ENCODE measurements at places on chromosomes 16 and 17.

GRCh38 chr16:11575223-11575589 is 11.5 kb downstream of the LITAF start:
- DNase-seq: no peak

DNA sequence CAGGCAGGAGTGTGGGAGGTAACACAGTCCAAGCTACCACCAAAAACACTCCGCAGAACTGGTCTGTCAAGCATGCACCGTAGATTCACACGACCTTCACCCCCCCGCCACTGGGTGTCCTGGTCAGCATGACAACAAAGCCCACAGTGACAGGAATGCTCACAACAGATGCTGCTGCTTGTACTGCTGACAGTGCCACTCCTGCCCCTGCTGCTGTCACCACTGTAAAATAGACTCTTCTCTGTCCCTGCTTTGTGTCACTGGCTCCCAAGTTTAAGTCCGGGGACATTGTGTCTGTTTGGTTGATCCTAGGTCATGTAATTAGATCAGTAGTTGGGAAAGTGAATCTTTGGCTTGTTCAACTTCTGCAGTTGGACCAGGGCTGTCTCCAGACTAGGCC is 7.0 kb upstream of the ODF4 start:
- no peak for DNase-seq

GRCh38 chr16:1020091-1020399 is 38.5 kb downstream of the SOX8 start:
- no peak for DNase-seq

DNA sequence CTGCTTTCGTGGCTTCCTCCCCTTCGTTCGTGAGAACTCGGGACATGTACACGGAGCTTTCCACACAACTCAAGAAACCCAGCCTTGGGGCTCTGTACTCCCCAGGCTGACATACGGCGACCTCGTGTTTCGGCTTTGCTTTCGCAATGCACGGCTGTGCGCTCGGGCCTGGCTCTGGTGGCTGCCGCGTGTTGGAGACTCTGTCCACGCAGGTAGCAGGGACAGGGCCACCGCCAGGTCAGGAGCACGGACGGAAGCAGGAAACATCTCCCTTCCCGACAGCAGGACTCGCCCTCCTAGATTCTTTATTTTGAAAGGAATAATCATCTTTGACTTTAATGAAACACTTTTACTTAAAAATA is 17.3 kb downstream of the UTS2R start:
- no peak for DNase-seq

DNA sequence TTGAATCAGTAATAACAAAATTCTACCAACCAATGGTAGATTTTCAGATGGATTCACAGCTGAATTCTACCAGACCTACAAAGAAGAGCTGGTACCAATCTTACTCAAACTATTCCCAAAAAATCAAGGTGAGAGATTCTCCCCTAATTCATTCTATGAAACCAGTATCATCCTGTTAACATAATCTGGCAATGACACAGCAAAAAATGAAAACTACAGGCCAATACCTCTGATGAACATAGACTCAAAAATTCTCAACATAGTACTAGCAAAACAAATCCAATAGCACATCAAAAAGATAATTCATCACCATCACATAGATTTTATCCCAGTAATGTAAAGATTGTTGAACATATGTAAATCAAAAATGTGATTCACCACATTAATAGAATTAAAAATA is 234.4 kb upstream of the KIF2B start:
- no peak for DNase-seq

DNA sequence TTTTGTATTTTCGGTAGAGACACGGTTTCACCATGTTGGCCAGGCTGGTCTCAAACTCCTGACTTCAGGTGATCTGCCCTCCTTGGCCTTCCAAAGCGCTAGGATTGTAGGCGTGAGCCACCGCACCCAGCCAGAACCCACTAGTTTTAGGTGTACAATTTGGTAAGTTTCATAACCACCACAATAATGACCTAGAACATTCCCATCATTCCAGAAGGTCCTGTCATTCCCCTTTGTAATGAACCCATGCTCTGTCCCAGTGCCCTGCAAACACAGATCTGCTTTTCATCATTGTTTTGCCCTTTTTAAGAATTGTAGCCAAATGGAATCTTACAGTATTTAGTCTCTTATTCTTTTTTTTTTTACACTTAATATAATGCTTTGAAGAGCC is 35.6 kb upstream of the IRF8 start:
- no peak for DNase-seq

- no peak for DNase-seq
Measured at GRCh38 chr16:87057951-87058560, 259.1 kb downstream of the C16orf95 start.

DNA sequence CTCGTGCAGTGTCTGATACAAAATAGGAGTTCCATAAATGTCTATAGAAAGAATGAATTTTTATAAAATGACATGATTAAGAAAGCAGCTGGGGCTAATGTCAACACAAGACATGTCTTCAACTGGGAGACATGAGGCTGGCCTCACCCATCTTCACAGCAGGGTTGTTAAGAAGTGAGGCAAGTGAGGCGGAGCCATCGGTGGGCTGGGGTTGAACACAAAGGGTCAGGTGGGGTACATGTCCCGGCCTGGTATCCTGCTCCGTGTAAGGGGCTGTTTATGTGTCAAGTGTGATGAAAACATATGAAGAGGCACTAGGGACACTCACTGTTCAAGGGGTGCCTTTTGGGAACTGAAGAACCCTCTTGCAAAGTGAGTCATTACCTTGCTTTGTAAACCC is 22.1 kb downstream of the CDK5R1 start:
- DNase-seq: no peak

DNA sequence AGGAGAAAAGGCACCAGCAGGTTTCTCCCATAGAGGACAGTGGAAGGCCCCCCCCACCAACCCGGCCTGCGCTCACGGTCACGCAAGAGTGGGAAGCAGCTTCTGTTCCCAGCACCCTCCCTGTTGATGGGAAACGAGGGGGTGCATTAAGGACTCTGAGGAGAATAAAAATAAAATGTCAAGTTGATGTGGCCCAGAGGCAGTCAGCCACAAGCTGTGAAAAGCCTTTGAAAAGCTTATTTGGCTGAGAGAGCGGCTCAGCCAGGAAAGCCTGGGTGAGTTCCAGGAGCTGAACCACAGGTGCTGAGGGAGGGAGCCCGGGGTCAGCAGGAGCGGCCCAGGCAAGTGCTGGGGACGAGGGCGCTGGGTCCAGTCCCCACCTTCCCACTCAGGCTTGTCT is 26.9 kb upstream of the SPATA32 start:
- DNase-seq: peak; percentile 66

GRCh38 chr16:67538666-67539101 is 10.1 kb downstream of the RIPOR1 start:
- no peak for DNase-seq

- DNase-seq: no peak
Measured at GRCh38 chr17:29154516-29155226, 25.5 kb downstream of the MYO18A start.

- no peak for DNase-seq
Measured at GRCh38 chr16:80997964-80998620, 8.6 kb downstream of the CMC2 start.

GRCh38 chr17:38848939-38849605 is 4.4 kb downstream of the RPL23 start:
- DNase-seq: no peak

- no peak for DNase-seq
Measured at GRCh38 chr17:40295488-40296436, 8.1 kb downstream of the CDC6 start.

- peak; percentile 55 for DNase-seq
Measured at GRCh38 chr17:64128787-64129514, 993 bp downstream of the ERN1 start.

DNA sequence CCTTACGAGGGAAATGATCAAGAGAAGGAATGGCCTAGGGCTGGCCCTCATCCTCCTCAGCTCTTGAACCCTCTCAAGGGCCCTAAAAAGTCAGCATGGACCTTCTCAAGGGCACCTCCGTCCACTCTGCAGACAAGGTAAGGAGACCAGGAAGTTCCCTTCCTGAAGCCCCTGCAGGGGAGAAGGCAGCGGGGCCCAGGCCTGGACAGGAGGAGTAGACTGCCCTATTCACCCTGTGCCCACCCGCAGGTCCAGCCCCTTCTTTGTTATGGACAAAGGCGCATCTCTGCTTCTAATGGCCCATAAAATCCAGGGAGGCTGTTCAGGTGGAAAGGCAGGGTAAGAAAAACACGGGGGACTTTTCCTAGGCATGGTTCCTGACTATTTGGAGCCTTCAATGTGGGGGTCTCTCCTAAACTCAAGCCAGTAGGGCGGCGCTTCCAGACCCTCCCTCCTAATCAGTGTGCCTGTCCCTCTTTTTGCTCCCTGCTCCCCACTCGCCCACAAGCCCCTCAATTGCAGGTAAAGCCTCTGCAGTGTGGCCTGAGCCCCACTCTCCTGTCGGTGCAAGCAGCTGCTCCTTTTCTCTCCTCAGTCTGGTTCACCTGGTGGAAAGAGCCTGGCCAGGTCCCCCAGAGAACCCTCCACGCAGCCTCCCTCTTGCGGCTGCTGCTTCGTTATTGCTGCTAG is 28.2 kb downstream of the AXIN2 start:
- no peak for DNase-seq

- DNase-seq: no peak
Measured at GRCh38 chr17:3559270-3559645, 1.6 kb upstream of the TRPV3 start.

All from body of pancreas (tissue), 4 donors.